Prostate gland (tissue), 2 donors: ENCODE measurements at places on chromosomes 4 and X. TPM values are rescaled to one million over a fixed set of nuclear protein-coding genes. Genes with fewer than 3 reads are reported as not detected.

Gene TLR10
- total RNA-seq: 0.68 TPM

Gene FAM47E
- 15.1 TPM for total RNA-seq

Gene MTCP1
- 15.8 TPM for total RNA-seq

Gene CLNK
- not detected for total RNA-seq

Gene GLOD5
- total RNA-seq: not detected

DNA sequence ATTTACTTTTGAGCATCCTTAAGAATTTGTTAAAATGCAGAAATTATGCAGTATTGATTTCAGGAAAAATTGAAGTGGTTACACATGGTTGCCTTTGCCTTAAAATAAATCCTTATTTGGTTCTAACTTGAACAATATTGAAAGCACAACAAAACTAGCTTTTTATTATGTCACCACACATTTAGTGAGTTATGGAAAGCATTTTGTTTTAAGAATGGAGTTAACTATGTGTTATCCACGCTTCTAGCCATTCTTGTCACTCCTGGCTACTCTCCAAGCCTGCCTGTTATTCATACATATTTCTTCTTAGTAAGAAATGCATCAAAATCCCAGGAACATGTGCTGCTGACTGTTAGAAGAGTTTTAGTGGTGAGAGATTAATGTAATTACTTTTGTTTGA is 73.9 kb downstream of the FAT4 start:
- no peak overlapping the region for H3K4me3 ChIP-seq
- H3K27me3 ChIP-seq: no peaks in the 10 kb centered on the region
- no peaks in the 10 kb centered on the region for H3K4me1 ChIP-seq
- no peaks in the 10 kb centered on the region for H3K36me3 ChIP-seq

- no peaks in the 10 kb centered on the region for H3K27me3 ChIP-seq
- no peaks in the 10 kb centered on the region for H3K36me3 ChIP-seq
- H3K27ac ChIP-seq: no peak overlapping the region
- H3K4me3 ChIP-seq: no peak overlapping the region
- DNase-seq: no peak
- H3K4me1 ChIP-seq: no peaks in the 10 kb centered on the region
Observed at GRCh38 chr4:130640592-130640991, 1544.6 kb downstream of the C4orf33 start.

DNA sequence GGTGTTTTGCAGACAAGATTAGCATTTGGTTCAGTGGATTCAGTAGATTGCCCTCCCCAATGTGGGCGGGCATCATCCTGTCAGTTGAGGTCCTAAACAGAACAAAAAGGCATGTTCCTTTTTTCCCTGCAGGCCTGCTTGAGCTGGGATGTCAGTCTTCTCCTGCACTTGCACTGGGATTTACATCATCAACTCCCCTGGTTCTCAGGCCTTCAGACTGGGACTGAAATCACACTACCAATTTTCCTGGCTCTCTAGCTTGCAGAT is 278.9 kb upstream of the FTHL17 start:
- no peak for DNase-seq
- H3K4me3 ChIP-seq: no peak overlapping the region
- no peak overlapping the region for H3K27ac ChIP-seq
- no peaks in the 10 kb centered on the region for H3K36me3 ChIP-seq
- no peaks in the 10 kb centered on the region for H3K4me1 ChIP-seq

DNA sequence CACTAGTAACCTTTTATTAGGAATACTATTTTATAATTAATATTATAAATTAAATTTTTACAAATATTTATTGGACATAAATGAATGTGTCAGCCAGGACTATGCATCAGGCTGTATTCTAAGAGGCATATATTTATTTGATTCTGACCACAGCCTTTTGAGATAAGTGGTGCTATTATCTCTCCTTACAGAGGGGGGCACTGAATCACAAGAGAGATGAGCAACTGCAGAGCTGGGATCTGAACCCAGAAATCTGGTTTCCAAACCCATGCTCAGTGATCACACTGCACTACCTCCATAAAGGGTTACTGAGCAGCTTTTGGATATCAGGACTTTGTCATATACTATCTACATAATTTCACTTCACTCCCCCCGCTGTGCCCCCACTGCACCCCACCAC is 322.0 kb downstream of the TMA16 start:
- no peak overlapping the region for H3K27ac ChIP-seq
- H3K4me1 ChIP-seq: no peaks in the 10 kb centered on the region
- no peaks in the 10 kb centered on the region for H3K36me3 ChIP-seq
- no peaks in the 10 kb centered on the region for H3K27me3 ChIP-seq
- no peak overlapping the region for H3K4me3 ChIP-seq
- DNase-seq: no peak

DNA sequence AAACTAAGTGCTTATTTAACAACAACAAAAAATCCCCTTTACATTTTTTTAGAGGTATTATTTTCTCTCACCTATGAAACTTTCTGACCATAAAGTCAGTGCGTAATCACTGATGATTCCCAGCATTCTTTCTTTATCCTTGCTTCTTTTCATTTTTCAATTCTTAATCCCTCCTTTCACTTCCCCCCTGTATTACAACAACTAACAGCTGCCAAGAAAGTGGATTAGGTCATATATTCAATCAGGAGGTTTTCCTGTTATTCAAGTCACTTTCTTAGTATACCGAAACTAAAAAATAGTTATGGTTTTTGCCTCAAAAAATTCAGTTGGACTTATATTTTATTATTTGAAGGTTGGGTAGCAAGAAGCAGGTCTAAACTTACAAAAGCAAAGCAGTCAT is 2.1 kb upstream of the STAP1 start:
- DNase-seq: no peak
- no peaks in the 10 kb centered on the region for H3K27me3 ChIP-seq
- H3K27ac ChIP-seq: no peak overlapping the region
- H3K4me1 ChIP-seq: no peaks in the 10 kb centered on the region
- no peaks in the 10 kb centered on the region for H3K36me3 ChIP-seq

GRCh38 chr4:156939139-156939538 is 32.5 kb downstream of the PDGFC start:
- H3K27me3 ChIP-seq: no peaks in the 10 kb centered on the region
- no peak overlapping the region for H3K4me3 ChIP-seq
- no peaks in the 10 kb centered on the region for H3K36me3 ChIP-seq

GRCh38 chr4:110108960-110109359 is 89.5 kb downstream of the ELOVL6 start:
- H3K27me3 ChIP-seq: no peaks in the 10 kb centered on the region
- no peaks in the 10 kb centered on the region for H3K4me1 ChIP-seq
- H3K36me3 ChIP-seq: no peaks in the 10 kb centered on the region
- no peak for DNase-seq
- H3K27ac ChIP-seq: no peak overlapping the region
- no peak overlapping the region for H3K4me3 ChIP-seq

DNA sequence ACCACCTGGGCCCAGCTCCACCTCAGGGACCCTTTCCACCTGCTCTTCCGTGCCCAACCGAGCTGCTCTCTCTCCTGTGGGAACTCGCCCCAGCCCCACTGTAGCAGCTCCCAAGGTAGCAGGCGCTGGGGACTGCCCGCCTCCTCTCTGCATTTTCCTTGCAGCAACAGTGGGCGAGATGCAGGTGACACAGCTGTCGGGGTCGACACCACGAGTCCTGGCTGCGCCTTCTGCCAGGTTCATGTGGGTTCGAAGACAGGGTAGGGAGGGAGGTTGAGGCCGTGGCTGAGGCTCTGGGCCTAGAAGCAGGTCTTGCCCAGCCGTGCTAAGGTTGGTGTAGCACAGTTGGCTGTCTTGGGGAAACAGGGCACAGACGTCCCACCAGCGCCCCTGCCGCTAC is 245.2 kb upstream of the FSTL5 start:
- H3K27me3 ChIP-seq: no peaks in the 10 kb centered on the region
- H3K4me3 ChIP-seq: no peak overlapping the region
- no peaks in the 10 kb centered on the region for H3K4me1 ChIP-seq
- no peaks in the 10 kb centered on the region for H3K36me3 ChIP-seq

DNA sequence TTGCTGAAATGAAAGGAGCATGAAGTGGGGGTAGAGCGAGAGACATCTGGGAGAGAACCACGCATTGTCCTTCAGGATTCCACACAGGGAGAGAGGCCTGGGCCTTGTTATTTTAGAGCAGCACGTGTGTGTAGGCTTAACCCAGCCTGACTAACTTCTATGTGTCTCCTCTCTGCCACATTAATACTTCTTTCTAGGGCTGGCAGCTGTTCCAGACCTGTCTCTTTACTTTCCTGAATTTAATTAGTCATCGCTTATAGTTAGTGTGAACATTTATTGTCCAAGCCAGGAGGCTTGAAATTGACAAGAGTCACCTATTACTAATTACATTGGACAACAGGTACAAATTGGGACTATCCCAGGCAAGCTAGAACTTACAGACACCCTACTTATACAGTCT is 51.3 kb downstream of the SMAD1 start:
- no peaks in the 10 kb centered on the region for H3K36me3 ChIP-seq
- no peak overlapping the region for H3K4me3 ChIP-seq
- H3K27me3 ChIP-seq: no peaks in the 10 kb centered on the region

- H3K4me1 ChIP-seq: peaks cover 31% of the 10 kb centered on the region
- H3K36me3 ChIP-seq: no peaks in the 10 kb centered on the region
- H3K4me3 ChIP-seq: no peak overlapping the region
- peak overlapping the region; percentile 63 for H3K27ac ChIP-seq
- no peak for DNase-seq
Observed at GRCh38 chr4:2799971-2800690, 7.2 kb downstream of the SH3BP2 start.

- no peaks in the 10 kb centered on the region for H3K27me3 ChIP-seq
- no peak overlapping the region for H3K4me3 ChIP-seq
- H3K4me1 ChIP-seq: no peaks in the 10 kb centered on the region
- no peak for DNase-seq
- no peak overlapping the region for H3K27ac ChIP-seq
- H3K36me3 ChIP-seq: no peaks in the 10 kb centered on the region
Observed at GRCh38 chr4:163489929-163490328, 4.6 kb upstream of the TMA16 start.

DNA sequence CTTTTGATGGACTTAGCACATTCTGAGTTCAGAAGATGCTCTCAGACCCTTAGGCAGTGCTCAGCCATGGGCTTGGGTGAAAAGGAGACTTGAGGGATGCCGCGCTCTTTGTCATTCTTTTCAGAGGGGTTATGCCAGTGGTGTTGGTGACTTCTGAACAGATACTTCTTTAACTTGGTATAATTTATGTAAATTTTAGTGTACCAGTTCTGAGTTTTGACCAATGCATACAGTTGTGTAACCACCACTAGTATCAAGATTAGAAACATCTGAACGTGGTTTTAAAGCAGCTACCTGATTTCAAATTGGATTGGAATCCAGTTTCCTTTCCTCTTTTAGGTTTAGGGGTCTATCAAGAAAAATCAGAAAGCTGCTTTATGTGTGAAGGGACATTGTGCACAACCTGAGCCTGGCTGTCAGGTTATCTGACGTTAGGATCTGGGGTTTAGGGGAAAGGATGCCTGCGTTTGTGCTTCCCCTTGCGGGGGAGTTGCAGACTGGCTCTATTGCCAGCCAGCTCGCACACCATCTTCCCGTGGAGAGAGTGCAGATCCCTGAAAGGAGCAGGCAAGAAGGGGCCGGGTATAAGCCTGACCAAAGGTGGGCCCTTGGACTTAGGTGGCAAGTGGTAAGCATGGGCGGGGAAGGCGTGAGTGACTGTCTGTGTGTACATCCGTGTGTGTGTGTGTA is 19.0 kb downstream of the SMS start:
- H3K27me3 ChIP-seq: no peaks in the 10 kb centered on the region
- no peaks in the 10 kb centered on the region for H3K4me1 ChIP-seq
- DNase-seq: no peak
- no peak overlapping the region for H3K4me3 ChIP-seq
- no peak overlapping the region for H3K27ac ChIP-seq
- H3K36me3 ChIP-seq: no peaks in the 10 kb centered on the region

GRCh38 chr4:145804116-145804515 is 124.2 kb downstream of the C4orf51 start:
- no peaks in the 10 kb centered on the region for H3K27me3 ChIP-seq
- no peak overlapping the region for H3K4me3 ChIP-seq
- peak overlapping the region; percentile 7 for H3K27ac ChIP-seq
- H3K4me1 ChIP-seq: no peaks in the 10 kb centered on the region

DNA sequence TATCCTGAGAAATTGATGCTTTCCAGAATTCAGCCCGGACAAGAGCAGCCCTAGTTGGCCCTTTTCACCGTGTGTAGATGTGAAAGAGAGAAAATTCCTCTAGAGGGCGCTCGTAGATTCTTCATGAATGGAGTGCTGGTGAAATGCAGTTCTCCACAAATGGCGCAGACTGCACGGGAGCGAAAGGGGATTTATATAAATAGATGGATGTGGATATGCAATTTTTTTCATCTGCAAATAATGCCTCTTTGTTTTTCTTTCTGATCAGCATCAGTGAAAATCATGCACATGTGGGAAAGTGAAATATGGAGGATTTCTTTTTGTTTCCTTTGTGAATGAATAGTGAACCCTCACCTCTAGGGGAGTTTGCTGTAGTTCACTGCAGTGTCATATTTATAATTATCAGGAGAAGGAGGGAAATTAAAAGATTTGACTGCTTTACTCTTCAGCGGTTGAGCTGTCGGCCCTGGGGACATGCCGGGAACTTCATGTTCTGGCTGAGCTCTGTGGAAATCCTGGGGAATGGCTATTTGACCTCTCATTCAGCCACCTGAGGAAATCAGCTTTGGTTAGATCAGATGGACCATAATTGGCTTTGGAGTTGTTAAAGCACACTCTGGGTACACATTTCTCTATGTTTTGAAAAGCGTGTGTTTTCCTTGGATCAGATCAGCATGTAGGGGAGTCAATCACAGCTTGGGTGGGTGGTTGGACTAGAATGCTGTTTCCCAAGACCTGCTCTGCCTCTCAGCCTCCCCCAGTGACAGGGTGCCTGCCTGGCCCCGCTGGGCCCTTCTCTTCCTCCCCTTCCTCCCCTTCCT is 115.0 kb upstream of the SHISA3 start:
- no peaks in the 10 kb centered on the region for H3K27me3 ChIP-seq
- no peaks in the 10 kb centered on the region for H3K36me3 ChIP-seq
- no peak overlapping the region for H3K27ac ChIP-seq
- no peak overlapping the region for H3K4me3 ChIP-seq
- no peaks in the 10 kb centered on the region for H3K4me1 ChIP-seq

GRCh38 chr4:169030562-169030982 is 20.5 kb upstream of the CBR4 start:
- no peak overlapping the region for H3K4me3 ChIP-seq
- DNase-seq: no peak
- no peaks in the 10 kb centered on the region for H3K36me3 ChIP-seq
- no peak overlapping the region for H3K27ac ChIP-seq
- H3K4me1 ChIP-seq: no peaks in the 10 kb centered on the region

- no peak for DNase-seq
- H3K27ac ChIP-seq: no peak overlapping the region
- H3K36me3 ChIP-seq: no peaks in the 10 kb centered on the region
- no peaks in the 10 kb centered on the region for H3K4me1 ChIP-seq
- no peaks in the 10 kb centered on the region for H3K27me3 ChIP-seq
Observed at GRCh38 chr4:152634110-152634760, 45.6 kb downstream of the TMEM154 start.

GRCh38 chr4:122921971-122922876 is at the start of gene NUDT6:
Gene NUDT6 (minus strand): TSS chr4:122922597. CDS start chr4:122922572, 25 bp downstream.
- H3K27me3 ChIP-seq: no peaks in the 10 kb centered on the region
- no peaks in the 10 kb centered on the region for H3K4me1 ChIP-seq
- peak; percentile 31 for DNase-seq
- H3K27ac ChIP-seq: peak within 1 kb of the TSS; percentile 59
- H3K4me3 ChIP-seq: peak within 1 kb of the TSS; percentile 54
- H3K36me3 ChIP-seq: no peaks in the 10 kb centered on the region
